ENCODE measurements at places on chromosomes 1 and 21. TPM values are rescaled to one million over a fixed set of nuclear protein-coding genes. Genes with fewer than 3 reads are reported as not detected.
A peak's percentile ranks its signal among the peaks of the same experiment; 100 is the strongest.

NKAIN1 gene
- 0.14 TPM for total RNA-seq

DCLRE1B gene
- 6.0 TPM for total RNA-seq

LRRN2 gene
- 2.4 TPM for total RNA-seq

- no peak for DNase-seq
Measured at GRCh38 chr1:178005450-178005849, 35.6 kb upstream of the SEC16B start.

- peak; percentile 93 for DNase-seq
Measured at GRCh38 chr1:52702886-52703787, 5.0 kb upstream of the COA7 start.

- no peak for DNase-seq
Measured at GRCh38 chr1:77095236-77095635, 124.0 kb downstream of the PIGK start.

DNA sequence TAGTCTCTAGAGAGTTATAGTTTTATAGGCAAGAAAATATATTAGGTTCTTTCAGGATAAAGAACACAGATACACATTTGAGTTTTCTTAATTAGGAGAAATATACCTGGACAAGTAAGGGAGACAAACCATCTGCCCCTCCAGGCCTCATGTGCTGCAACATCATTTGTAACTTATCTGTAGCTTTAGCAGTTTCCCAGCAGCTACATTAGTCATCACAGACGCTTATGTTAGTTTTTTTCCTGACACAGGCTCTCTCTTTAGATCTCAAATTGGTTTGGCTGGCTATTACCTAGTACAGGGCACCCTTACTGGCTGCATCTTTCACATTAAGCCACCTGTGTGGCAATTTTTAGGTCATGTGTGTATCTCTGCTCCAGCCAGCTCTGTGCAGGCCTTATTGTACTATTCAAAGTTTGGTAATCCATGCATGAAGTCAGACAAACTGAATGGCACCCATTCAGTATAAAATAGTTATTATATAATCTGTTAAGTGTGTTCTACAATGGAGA lies 25.9 kb downstream of the GNPAT start:
- DNase-seq: no peak

DNA sequence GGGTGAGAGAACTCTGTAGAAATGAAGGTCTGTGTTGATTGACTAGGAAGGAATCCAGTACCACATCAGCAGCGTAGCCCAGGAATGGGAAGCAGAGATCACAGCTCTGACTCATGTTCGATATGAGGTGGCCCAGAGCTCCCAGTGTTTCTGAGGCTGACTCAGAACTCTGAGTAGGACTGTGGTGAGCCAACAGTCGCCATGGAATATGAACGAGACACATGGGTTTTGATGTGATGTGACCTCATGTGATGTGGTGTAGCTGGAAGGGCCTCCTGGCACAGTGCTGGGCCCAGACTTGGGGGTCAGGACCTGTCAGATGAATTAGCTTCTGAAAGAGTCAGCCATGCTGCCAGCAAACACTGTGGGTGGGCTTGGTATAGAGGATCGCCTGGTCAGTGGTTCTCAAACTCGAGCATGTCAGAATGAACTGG lies 237.0 kb downstream of the MRPL39 start:
- peak; percentile 26 for DNase-seq
